Adipocyte (in vitro differentiated cells): ENCODE measurements at places on chromosomes 4 and X.

DNA sequence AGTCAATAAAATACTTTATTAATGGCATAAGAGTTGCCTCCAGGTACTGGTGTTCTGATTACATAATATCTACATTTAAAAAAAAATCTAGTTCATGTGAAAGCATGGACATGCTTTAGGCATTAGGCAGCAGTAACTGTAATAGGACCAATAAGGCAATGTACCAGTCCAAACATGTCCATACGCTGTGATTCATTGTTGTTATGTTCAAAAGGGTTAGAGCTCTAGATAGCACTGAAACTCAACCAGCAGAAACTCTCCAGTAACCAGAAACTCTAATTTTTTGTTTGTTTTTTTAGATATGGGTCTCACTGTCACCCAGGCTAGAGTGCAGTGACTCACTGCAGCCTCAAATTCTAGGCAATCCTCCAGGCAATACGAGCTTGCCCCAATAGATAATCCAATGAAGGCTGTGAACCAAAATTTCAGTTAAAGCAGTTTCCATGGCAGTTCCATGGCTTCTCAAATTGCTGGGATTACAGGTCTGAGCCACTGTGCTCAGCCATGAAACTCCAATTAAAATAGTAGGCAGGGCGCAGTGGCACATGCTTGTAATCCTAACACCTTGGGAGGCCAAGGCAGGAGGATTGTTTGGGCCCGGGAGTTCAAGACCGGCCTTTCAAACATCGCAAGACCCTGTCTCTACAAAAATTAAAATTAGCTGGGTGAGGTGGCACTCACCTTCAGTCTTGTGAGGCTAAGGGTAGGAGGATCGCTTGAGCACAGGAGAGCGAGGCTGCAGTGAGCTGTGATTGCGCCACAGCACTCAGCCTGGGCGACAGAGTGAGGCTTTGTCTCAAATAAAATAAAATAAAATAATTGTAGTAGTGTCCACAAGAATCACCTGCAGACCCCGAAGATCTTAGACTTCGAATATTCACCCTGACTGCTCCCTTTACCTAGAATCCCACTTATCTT, 36.3 kb downstream of the MGARP start:
- DNase-seq = peak; percentile 94

- peak; percentile 45 for DNase-seq
Measured at GRCh38 chr4:147340591-147341120, 140.2 kb upstream of the EDNRA start.

DNA sequence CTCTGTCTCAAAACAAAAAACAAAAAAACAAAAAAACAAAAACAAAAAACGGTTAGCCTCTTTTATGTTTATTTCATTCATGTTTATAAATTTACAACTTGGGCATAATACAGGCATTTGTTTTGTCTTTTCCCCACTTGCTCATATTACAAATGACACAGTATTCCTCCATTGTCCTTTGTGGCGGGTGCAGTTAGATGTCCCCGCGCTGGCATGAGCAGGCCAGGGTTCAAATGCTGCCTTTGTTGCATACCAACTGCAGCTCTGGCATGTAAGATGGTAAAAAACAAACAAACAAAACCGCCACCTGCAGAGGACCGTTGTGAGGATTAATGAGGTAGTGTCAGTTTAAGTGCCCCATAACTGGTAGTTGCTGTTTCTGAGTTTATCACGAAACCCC, 16.1 kb upstream of the HPF1 start:
- DNase-seq = no peak

DNA sequence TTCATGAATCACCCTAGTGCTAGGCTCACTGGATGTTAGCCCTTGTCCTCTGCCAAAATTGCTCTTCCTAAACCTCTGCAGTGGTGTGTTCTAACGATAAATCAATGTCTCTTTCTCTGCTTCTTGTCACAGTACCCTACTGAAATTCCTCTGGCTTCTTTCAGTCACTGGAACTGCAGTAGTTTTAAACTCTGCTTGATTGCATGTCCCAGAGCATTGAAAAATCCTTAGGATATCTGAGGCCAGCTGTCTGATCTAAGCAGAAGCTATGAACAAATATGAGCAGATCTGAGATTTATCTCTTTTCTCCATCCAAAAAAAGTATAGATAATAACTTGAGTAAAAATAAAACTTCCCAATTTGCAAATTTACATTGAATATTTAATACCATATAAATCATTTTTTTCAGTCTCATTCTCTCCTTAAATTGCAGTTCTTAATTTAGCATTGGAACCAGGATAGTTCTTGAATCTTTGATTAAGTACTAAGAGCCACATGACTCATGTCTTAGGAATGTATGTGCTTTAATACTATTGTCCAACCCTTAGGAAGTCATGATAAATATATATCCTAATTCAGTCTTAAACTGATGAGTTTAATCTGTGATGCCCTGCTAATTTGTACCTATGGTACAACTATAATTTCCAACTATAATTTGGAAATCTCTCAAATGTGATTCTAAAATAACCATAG, 169.7 kb downstream of the PDHA2 start:
- DNase-seq = peak; percentile 36

GRCh38 chr4:189769131-189769530, 171.5 kb upstream of the FRG1 start:
- DNase-seq = no peak

GRCh38 chrX:41716222-41716621, 7.8 kb upstream of the GPR82 start:
- no peak for DNase-seq

GRCh38 chr4:149702414-149703293, 113.0 kb downstream of the IQCM start:
- DNase-seq = no peak

GRCh38 chrX:10984213-10984612, 126.9 kb upstream of the HCCS start:
- no peak for DNase-seq

GRCh38 chr4:142858446-142858845, 12.3 kb upstream of the INPP4B start:
- no peak for DNase-seq

- no peak for DNase-seq
Measured at GRCh38 chr4:7498446-7499200, 63.9 kb upstream of the PSAPL1 start.
